D721Med (cell line): ENCODE measurements at places on chromosomes 12 and 14.
A peak's percentile ranks its signal among the peaks of the same experiment; 100 is the strongest.

DNA sequence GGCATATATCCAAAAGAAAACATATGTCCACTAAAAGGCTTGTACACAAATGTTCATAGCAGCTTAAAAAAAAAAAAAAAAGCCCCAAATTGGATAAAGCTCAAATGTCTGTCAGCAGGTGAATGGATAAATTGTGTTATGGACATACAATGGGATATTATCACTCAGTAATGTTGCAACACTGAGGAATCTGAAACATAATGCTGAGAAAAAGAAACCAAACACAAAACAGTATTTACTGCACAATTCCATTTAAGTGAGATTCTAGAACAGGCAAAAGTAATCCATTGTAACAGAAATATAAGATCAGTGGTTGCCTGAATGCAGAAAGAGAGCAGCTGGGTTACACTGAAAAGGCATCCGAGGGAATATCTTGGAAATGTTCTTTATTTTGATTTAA, 117.9 kb downstream of the SLC15A5 start:
- DNase-seq, result no peak

DNA sequence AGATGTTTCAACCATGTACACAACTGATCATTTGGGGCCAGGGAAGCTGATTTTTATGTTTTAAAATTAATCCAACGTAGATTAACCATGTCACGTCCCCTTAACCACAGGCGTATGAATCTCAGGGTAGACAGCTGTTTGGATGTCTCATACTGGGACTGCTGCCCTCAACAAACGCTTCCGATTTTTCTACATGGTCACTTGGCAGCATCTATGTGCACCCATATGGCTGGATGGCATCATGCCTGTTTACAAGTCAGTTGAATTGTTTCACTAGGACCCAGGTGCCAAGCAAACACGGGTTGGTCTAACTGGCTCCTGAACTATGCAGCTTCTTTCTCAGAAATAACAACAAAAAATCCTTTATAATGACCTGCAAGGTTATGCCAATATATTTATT, 393.8 kb downstream of the NPAS3 start:
- DNase-seq, result no peak

- no peak for DNase-seq
Measured at GRCh38 chr14:99667821-99668220, 16.3 kb upstream of the CYP46A1 start.

DNA sequence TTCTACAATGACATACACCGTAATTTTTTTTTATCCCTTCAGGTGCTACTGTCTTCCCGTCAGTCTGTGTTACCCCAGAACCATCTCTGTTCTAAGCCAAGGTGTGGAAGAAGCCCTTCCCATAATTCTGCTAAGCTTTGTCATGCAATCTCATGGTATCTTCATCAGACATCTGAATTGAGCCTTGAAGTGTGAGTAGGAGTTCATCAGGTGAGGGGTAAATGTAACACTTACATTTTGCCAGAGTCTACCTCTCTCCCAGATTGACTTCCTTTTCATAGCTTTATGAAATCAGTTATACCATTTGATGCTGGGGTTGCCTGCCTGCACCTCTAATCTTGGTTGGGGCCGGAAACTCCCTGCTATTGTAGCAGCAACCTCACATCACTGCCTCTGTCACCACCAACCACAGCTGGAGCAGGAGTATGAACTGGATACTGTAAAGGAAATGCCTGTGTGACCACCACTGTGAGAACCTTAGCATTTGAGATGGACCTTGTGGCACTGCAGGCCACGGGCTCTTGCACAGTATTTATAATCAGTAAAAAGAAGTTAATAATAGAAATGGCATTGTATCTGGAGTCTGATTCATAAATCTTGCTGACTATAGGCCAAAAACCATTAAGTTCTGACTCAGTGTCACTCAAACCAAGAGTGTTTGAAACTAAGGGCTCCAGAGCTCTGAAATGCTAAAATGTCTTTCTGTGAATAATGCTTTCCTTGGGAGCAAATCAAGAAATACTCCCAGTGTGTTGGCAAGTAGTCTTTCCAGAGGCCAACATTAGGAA, 58.7 kb upstream of the STK38L start:
- DNase-seq, result no peak

DNA sequence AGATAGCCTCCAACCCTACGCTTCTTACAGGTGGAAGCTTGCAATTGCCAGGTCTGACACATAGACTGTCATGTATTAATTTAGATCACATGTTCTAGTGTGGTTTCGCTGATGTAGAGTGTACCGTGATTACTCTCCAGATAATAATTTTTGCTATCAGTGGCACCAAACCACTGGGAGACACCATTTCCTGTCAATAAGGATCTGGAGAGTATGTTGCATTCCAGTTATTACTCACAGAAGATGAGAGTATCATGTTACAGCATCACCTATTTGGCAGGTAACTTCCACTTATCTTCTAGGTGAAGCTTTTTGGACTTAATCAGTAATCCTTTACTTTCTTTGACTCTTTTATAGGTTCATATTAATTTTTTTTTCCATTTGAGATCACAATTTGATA, 147.2 kb downstream of the HELB start:
- no peak for DNase-seq

GRCh38 chr14:99625476-99625875, 19.5 kb upstream of the HHIPL1 start:
- no peak for DNase-seq

- peak; percentile 12 for DNase-seq
Measured at GRCh38 chr14:103859416-103860202, 12.2 kb upstream of the PPP1R13B start.

GRCh38 chr12:110639336-110640141, 25.6 kb downstream of the TCTN1 start:
- no peak for DNase-seq

DNA sequence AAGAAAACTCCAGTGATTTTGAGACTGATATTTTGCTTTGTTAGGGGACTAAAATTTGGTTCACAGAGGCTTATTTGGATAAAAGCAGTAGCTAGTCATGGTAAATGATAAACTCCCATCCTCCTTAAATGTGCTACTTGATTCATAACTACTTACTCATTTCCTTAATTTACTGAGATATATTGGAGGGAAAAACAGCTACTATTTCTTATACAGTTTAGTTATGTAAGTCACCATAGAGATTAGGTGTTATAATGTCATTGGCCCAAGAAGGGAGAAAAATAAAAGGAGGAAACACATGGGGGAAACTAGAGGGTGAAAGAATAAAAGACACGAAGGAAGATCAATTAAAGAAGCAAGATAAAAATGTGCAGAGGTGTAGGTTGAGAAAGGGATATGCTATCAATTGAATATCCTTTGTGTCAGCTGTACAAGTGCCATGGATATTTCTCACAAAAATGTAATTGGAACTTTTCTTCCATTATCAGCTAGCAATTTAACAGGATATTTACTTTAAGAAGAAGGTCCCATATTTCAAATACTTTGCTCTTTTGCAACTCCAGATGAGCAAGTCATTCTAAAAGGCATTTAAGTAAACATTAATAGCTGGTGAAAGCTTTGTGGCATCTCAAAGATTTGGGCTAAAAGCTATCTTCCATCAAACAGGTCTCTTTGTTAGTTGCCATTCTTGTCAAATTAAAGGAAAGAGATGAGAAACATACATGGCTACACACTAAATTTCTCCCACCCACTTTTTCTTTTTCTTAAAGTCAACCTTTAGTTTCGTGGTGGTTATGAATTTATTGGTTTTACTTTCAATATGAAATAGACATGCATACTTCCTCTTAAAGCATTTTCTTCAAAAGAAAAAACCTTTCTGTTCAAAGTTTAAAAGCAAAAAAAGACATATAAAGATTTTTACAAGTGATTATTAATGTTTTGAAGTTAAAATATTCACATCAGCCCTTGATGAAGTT, 439.5 kb downstream of the CCER1 start:
- DNase-seq, result no peak

GRCh38 chr14:90626550-90626949, 189.7 kb downstream of the TTC7B start:
- no peak for DNase-seq

DNA sequence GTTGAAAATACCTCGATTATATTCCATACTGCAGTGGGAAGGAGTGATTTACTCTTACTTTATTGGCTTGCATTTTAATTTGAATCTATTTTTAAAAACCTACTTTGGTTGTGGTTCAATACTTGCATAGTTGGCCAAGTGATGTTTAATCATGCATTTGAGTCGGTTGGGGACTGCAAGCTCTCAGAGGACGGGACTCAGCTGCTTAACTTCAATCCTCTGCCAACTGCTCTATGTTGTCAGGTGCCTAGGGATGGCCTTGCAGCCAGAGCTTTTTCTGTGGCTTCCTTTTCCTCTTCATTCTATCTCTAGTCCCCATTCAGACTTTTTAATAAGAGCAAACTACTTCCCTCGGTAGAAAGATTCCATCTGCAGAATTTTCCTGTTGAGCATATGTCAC, 53.4 kb upstream of the KRR1 start:
- DNase-seq, result no peak

GRCh38 chr12:47797441-47797840, 22.3 kb downstream of the HDAC7 start:
- DNase-seq, result no peak

- no peak for DNase-seq
Measured at GRCh38 chr12:94266796-94267536, 118.6 kb downstream of the PLXNC1 start.

DNA sequence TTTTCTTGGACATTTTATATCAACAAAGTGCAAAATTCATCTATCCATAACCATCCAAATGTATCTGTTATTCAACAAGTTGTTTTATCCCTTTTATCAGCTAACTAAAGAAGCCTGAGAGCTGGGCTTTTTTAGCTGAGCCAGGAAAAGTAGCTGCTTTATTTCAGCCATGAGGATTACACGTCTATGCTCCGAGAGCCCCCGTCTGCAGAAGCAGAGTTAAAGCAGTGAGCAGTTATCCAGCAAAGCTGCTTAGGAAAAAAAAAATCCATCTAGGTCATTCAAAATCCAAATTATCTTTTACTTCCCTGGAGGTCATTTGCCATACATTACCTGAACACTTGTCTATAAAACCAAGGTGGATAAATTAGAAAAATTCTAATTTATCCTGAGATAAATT, 15.7 kb upstream of the HECTD1 start:
- no peak for DNase-seq
